ENCODE measurements at places on chromosomes 2 and 18.

- DNase-seq = no peak
Observed at GRCh38 chr18:71673954-71674353, 870.2 kb downstream of the CBLN2 start.

DNA sequence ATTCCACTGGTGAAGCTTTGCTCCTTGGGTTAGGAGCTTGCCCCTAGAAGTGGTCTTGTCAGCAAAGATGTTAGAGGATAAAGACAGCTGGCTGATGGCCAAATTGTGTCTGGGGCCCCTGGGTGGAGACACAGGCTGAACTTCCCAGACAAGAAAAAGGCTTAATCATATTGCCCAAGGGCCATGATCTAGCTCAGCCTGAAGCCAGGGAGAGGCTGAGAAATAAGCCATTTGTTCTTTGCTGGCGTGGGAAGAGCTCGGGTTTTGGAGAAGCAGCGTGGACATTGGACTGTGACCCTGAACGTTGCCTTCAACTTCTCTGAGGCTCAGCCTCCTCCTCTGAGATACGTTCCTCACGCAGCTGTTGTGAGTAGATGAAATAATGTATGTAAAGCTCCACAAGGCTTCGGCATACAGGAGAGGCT is 153.0 kb downstream of the ZFP36L2 start:
- peak; percentile 59 for DNase-seq

- DNase-seq = no peak
Observed at GRCh38 chr2:230592775-230593174, 119.9 kb upstream of the CAB39 start.

- DNase-seq = no peak
Observed at GRCh38 chr18:72986103-72986502, 118.3 kb upstream of the NETO1 start.

GRCh38 chr2:135162377-135162776 is 110.3 kb downstream of the RAB3GAP1 start:
- no peak for DNase-seq

GRCh38 chr2:100137866-100138570 is 4.4 kb downstream of the AFF3 start:
- DNase-seq = no peak

DNA sequence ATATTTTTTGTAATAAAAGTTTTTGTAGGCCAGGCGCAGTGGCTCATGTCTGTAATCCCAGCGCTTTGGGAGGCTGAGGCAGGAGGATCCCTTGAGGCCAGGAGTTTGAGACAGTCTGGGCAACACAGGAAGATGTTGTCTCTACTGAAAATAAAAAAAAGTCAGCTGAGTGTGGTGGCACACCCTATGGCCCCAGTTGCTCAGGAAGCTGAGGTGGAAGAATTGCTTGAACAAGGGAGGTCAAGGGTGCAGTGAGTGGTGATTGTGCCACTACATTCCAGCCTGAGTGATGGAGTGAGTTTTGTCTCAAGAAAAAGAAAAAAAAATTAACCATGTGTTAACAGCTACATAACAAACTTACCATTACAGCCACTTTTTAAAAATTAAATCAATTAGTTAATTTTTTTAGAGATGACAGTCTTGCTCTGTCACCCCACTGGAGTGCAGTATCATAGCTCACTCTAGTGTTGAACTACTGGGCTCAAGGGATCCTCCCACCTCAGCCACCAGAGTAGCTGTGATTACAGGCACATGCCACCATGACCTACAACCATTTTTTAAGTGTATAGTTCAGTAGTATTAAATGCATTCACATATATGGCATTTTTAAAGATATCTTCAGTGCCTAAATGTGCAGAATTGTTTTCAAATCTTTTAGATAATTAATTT is 67.2 kb upstream of the ACYP2 start:
- no peak for DNase-seq

DNA sequence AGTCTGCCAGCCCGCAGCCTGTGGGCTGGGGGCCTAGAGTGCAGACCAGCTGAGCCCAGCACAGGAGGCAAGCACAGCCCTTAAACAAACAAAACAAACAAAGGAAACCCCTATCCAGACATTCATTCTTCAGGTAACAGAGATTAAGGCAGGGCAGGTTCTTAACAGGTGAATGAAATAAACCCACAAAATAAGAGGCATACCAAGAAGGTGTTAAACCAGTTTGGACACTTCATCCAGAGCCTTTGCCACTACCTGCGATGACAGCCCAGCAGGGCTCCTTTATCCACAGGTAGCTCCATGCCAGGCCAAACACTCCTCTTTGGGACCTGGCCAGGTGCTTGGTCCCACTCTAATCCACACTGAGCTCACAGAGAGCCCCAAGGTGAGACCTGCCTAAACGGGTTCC is 209.7 kb upstream of the SIX2 start:
- no peak for DNase-seq

DNA sequence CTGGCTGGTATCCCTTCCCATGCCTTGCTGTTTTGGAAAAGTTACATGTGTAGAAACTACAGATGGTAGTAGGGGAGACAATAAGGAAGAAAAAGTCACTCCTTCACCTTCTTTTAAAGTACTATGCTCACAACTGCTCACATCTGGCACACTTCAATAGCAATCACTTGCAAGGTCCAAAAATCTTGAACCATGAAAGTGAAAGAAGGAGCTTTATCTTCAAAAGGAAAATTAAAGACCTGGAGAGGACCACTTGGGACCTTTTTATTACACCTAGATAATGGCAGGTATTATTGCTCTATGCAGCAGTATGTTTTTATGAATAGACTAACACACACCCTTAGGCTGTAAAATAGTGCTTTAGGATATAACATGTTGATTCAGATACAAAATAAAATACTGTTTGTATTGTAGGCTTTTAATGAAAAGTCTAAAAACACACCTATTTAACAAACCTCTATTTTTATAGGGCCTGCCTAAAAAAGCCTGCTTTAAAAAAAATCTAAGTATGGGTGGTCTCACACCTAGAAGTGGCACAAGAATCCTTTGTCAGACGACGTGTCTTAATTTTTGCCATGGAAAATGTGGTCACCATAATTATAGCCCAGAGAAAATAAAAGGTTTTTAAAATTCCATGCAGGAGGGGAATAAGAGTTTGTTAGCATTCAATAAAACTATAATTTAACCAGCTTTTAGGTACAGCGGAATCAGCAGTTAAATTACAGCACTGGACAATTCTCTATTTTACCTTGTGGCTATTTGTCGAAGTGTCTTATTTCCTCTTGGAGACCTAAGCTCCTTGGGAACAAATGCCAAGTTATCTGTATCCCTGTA is 124.0 kb downstream of the BCL2 start:
- no peak for DNase-seq

DNA sequence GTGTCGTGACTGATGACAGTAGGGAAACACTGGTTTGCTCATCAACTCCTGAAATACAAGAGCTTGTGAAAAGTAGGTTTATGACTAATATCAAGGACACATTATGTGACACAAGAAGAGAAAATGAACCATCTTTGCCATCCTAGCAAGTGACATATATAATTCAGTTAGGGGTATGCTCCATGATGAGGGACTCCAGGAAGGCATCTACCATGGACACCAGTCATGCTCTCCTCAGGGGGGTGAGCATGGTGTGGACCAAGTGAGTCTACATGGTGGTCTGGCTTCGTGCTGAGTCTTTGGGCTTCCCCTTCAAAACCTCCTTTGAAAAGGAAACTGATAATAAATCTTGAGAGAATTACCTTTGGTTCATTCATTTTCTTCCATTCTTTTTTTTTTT is 11.7 kb upstream of the SERPINB5 start:
- no peak for DNase-seq

DNA sequence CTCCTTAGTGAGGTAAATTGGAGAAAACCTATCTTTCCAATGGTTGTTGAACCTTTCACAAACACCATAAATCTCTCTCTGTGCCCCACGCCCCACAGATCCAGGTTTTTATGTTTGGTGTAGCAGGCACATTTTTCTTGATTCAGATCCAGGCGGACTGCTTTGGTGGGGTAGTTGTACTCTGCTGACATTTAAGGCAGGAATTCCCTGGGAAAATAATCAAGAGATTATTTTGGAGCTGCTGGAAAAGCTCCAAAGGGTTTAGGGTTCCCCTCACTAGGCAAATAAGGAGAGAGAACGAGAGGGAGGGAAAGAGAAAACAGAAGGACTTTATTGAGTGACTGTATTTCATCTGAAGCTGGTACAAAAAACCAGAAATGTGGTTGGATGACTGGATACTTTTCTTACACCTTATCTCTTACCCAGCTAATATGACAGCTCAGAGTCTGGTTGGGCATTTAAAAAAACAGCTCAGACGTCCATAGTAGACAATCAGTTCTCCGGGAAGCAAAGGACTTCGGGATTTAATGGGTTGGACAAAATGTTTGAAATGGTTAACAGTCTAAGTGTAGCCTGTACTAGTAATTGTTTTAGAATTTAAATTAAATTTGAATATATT is 3.6 kb upstream of the AQP4 start:
- no peak for DNase-seq

GRCh38 chr2:223034221-223034975 is 17.6 kb upstream of the KCNE4 start:
- no peak for DNase-seq

- DNase-seq = no peak
Observed at GRCh38 chr2:148110184-148110583, 89.3 kb downstream of the MBD5 start.

- DNase-seq = no peak
Observed at GRCh38 chr18:68299906-68300305, 415.0 kb downstream of the TMX3 start.

- DNase-seq = no peak
Observed at GRCh38 chr18:57666818-57667497, 45.3 kb upstream of the NARS1 start.

DNA sequence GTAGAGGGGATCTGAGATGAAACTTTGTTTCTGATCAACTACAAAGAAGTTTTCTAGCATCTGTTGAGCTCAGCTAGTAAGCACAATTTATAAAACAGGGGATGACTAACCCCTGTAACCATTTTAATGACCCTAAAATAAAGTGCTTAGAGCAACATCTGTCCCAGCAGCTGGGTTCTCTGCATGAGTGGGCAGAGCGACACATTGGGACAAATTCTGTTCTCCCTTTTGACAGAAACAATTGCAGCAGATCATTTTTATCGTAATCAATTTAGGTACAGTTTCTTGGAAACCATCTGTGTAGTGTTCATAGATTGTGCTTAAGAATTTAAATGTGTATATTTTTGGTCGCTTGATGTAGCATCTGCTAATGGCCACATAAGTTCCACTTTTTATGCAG is 678.0 kb downstream of the RNF144A start:
- DNase-seq = no peak

DNA sequence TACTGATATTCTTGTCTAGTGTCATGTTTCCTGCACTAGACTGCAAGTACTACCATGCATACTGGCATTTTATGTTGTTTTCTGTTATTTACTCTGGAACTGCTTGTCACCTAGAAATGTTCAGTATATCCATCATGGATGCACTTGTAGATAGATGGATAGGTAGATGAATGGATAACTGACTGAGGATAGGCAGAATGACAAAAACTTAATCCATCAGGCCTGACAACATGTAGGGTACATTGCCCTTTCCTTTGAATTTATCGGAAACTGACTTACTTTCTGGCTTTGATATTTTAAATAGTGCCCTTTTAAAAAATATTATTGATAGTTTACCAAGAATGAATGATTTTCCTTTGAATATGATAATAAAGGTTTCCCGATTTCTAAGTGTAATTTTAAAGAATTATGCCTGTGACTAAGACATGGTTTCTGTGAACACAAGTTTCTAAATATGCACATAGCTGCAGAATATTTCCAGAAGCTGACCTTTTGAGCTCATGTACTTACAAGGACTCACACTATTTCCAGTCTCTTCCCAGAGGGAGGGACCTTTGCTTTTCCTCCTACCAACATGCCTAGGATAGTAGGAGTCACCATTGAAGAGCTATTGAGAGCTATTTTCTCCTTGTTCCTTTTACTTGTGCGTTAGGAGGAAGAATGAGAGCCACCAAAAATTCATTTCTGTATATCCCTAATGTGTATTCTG is 81.3 kb downstream of the ANKRD12 start:
- no peak for DNase-seq

DNA sequence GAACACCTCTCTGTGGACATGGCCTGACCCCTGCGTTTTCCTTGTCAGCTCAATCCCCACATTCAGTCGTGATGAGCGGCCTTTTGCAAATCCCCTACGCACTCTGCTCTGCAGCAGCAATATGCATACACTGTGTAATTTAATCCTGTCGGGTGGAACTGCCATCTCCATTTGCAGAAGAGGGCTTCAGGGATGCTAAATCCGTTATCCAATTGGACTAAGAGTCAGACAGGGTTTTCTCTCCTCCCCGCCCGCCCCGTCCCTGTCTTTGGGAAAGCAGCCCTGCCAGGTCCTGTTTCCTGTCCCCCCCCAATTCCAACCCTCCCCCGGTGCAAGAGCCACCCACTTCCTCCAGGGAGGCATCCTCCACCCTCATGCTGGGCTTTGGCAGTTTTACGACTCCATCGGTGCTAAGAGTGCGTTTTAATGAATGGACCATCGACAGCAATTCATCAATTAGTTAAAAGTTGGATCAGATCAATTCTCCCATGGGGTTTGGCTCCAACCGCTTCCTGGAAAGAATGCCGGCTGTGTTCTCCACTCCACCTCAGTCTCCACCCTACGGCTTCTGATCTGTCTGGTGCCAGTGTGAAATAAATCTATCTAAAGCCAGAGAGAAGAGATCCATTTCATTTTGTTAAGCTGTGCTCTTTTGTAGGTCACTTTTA is 53.5 kb upstream of the ASAP2 start:
- DNase-seq = no peak

DNA sequence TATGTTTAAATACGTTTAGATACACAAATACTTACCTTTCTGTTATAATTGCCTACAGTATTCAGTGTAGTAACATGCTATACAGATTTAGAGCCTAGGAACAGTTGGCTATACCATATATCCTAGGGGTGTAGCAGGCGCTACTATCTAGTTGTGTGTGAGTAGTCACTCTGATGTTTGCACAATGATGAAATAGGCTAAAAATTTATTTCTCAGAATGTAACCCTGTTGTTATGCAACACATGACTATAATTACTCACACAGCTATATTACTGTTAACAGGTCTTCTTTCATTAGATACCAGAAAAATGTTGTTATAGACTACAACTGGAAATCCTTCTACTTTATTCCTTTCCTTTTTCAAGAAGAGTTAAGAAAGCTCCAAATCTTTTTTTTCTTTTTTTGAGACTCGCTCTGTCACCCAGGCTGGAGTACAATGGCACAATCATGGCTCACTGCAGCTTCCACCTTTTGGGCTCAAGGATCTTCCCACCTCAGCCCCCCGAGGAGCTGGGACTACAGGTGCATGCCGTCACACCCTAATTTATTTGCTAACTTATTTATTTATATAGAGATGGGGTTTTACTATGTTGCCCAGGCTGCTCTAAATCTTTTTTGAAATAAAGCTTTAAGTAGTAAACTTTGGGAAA is 48.5 kb downstream of the C2orf74 start:
- no peak for DNase-seq

- DNase-seq = no peak
Observed at GRCh38 chr2:235506997-235507615, 13.3 kb downstream of the AGAP1 start.

- DNase-seq = no peak
Observed at GRCh38 chr2:16162491-16163040, 222.2 kb downstream of the MYCN start.

DNA sequence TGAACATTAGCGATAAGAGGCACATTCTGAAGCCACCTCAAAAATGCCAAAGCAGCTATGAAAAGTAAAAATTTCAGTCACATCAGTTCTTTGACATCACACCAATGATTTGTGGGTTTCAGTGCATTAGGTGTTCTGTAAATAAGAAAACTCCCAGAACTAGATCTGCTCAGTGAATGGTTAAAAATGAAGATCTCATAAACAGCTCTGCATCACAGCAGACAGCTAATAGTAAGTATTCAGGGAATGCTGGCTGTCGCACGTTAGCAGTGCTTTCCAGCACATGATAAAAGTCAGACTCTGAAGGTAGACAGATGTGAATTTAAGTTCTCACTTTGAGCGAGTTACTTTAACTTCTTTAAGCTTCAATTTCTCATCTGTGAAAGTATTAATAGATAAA is 154.9 kb downstream of the SATB2 start:
- no peak for DNase-seq

Data from urinary bladder (tissue), 4 donors.